ENCODE measurements at places on chromosomes 6 and 20.

- DNase-seq = peak; percentile 10
These were observed 2.4 kb upstream of the GCLC start for GRCh38 chr6:53547166-53547810.

- no peak for DNase-seq
These were observed 144.5 kb upstream of the DST start for GRCh38 chr6:56787209-56787608.

- no peak for DNase-seq
These were observed 43.6 kb downstream of the NTSR1 start for GRCh38 chr20:62752181-62752670.

- DNase-seq = peak; percentile 97
These were observed at the start of gene SPEF1 for GRCh38 chr20:3781153-3781910. Gene SPEF1 (minus strand): TSS chr20:3781448. CDS start chr20:3781287, 161 bp downstream.

- peak; percentile 72 for DNase-seq
These were observed at the start of gene LAMA4 for GRCh38 chr6:112253841-112254816. Gene LAMA4 (minus strand): TSS chr6:112254567. CDS start chr6:112254150, 417 bp downstream.

GRCh38 chr20:51595058-51595532 lies 52.6 kb upstream of the NFATC2 start:
- peak; percentile 97 for DNase-seq

DNA sequence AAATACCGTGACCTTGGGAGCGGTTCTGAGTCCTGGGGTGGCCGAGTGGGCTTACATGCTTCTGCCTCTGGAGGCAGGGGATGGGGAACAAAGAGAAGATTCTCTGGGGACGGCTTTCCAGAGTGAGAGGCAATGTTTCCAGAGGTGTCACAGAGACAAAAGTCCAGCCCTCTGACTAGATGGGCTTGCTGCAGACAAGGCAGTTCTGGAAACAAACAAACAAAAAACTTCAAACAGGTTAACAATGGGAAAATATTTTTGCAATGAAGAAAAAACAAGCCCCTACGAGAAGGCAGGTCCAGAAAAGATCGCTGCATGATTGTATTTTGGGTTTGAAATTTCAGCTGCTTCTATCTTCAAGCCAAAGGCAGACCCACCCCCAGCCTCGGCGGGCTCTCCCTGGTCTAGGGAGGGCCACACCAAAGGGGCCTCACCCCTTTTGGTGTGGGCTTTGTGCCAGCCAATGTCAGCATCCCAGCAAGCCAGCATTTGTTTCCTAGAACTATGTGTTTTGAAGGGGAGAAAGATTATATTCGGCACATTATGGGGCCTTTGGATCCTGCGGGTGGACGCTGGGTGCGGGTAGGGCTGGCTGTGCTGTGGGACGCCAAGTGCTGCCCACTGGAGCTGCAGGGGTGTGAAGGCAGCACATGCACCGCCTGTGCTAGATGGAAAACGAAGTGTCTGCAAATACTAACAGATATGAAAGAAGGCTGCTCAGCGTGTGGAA lies 42.9 kb downstream of the RIOK1 start:
- DNase-seq = no peak

- DNase-seq = no peak
These were observed 101.1 kb upstream of the LRFN2 start for GRCh38 chr6:40688214-40688761.

- no peak for DNase-seq
These were observed 37.7 kb upstream of the ZFAND3 start for GRCh38 chr6:37781788-37782187.

DNA sequence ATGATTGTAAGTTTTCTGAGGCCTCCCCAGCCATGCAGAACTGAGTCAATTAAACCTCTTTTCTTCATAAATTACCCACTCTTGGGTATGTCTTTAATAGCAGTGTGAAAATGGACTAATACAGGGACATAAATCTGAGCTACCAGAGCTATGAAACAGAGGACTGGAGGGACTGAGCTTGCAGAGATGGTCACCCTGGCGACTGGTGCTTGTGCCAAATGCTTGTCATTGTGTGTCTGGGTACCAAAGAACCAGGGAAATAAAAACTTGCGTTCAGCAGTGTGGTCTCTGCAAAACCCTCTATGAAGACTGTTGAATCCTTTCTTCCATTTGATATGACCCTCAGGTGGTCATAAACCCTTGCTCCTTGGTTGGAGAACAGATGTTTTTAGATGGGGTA lies 105.1 kb upstream of the PRL start:
- no peak for DNase-seq

DNA sequence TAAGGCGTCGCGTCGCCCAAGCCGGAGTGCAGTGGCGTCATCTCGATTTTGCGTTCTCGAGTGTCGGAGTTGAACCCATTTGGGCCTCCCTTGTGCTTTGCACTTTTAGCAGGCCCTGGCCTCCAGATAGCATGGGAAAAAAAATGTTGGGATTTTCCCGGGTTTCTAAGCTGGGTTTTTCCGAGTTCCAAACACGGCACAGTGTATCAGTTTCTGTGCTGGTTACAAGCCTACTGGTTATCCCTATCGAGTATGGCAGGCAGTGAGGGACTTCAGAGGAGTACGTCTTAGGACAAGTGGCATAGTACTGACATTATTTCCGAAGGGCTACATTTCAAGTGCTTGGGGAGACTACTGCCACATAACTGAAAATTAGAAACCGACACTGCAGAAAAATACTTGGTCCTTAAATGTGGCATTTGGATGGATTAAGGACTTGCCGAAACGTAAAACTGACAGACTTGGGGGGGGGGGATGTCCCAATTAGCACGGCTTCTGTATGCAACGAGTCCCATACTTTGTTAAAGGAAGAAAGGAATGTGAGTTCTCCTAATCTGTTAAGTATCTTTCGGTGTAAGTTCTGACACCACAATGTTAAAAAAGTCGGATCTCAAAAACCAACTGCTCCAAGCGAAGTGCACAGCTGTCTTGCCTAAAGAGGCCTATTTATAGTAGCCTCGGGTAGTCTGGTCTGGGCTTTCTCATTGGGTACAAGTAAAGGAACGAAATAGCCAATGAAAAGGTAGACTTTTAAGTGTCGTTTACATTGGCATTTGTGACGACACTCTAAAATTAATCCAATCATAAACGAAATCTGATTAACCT lies 70.2 kb downstream of the HFE start:
- DNase-seq = peak; percentile 98

GRCh38 chr6:2969549-2969948 lies 1.8 kb downstream of the SERPINB6 start:
- no peak for DNase-seq

GRCh38 chr6:43865932-43866645 lies 96.1 kb downstream of the VEGFA start:
- DNase-seq = no peak

DNA sequence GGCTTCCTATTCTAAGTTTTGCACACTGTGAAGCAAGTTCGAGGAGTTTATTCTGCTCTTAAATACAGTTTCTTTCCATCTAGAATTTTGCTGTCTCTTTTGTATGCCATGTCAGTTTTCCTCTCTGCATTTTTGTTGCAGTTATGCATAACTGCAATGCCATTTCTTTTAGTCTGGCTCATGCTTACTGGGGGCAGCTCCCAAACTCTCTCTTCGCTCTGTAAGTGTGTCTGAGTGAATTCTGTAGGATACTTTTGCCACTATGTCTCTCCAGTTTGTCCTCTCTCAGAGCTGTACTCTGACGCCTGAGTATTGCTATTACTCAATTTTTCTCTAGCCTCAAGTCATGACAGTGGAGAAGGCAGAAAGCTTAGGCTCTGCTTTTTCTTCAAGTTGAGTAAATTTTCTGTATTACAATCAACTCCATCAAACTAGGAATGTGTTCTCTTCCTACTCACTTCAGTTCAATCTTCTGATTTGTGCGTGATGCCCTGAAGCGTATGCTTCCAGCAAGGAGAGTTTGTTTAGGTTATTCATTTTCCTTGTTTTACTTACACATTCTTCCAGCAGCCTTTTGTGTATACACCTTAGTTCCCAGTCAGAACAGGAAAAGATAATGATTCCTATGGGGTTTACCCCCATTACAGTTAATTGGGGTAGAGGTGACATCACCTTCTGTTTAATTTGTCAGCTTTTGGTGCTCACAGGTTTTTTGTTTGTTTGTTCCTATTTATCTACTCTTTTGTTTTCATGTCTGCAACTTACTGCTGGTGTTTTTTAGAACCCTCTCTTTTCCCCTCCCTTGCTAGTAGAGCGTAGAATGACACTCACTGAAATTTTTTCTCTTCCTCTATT lies 430.9 kb downstream of the BCKDHB start:
- DNase-seq = peak; percentile 55

GRCh38 chr6:163739966-163740365 lies 325.4 kb downstream of the QKI start:
- DNase-seq = no peak

GRCh38 chr20:13639150-13639497 lies 392 bp upstream of the TASP1 start:
- peak; percentile 13 for DNase-seq

DNA sequence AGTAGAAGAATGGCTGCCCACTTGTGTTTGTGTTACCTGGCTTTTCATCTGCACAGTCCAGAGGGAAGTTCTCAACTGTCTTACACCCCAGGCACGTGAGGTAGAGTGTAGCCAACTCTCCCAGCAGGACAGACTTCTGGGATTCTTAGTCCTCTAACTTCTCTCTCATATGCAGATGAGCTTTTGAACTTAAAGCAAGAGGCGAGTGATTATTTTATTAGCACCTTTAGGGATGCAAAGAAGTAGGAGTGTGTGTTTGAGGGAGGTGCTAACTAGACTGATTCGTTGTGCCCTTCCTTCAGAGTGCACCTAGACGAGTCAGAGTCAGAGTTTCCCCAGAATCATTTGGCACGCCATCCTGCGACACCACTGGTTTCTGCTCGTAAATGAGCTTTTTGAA lies 10.8 kb downstream of the CDYL start:
- DNase-seq = no peak

DNA sequence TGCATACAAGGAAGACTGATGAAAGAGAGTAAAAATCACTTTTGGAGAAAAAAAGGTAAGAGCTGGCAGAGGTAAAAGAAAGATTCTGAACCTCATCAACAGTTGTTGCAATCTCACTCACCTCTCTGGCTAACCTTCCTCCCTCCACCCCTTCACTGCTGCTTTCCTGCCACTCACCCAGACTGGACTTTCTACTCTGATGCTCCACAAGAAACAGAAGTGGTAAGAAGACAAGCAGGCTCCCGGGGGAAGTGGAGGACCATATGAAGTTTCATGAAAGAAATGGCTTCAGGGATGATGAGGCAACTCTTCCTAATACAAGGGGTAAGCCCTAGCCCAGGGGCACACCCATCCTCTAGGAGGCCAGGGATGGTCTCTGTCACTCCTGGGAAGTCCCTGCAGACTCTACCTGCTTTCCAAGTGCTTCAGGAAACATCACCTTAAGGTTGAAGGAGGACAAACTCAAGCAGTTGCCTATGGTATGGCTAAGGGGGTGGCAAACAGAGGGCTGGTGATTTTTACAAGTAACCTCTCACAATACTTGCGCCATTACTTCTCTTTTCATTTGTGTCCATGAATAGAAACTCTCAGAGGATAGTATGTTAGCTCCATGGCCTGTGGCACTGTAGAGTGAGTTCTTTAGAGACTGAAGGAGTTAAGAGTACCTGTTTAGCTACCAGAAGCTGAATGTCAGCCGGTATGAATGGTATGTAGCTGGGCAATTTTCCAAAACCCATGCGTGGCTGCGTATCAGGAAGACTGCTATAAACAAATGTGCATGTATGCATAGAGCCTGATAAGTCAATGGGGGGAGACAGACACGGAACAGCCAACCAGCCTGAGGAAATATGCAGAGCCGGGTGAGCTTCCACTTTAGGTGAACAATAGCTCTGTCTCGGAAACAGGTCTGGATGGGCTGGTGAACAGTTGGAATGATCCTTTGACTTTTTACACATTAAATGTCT lies 112.0 kb downstream of the BACH2 start:
- no peak for DNase-seq

DNA sequence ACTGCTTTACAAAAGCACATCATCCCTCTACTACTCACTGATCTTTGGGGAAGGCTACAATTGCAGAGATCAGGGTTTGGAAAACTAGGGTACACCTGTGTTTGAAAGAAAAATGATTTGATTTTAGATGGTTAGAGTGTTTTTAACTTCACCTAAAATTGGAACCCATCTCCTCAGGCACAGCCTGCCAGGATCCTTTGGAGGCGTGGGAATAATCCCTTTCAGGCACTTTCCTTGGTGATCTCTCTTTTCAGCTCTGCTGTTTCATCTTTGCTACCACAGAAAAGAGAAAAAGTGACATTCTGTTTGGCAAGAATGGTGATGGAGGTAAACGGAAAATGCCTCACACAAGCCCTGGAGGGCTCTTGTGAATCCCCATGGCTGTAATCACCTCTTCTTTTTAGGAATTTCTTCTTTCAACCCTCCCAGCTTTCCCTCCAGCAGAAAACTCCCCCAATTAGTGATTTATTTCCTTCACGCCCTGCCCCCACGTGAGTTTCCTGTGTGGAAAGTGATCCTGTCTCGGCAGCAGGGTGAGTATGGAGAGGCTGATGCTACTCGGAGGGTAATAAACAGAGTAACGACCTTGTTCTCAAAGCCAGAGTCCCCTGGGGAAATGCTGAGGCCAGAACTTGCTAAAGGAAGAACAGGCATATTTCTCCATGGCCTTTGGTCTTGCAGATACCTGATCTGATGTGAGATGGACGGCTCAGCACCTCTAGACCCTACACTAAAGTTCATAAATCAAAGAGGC lies 9.2 kb downstream of the KCNG1 start:
- DNase-seq = no peak

DNA sequence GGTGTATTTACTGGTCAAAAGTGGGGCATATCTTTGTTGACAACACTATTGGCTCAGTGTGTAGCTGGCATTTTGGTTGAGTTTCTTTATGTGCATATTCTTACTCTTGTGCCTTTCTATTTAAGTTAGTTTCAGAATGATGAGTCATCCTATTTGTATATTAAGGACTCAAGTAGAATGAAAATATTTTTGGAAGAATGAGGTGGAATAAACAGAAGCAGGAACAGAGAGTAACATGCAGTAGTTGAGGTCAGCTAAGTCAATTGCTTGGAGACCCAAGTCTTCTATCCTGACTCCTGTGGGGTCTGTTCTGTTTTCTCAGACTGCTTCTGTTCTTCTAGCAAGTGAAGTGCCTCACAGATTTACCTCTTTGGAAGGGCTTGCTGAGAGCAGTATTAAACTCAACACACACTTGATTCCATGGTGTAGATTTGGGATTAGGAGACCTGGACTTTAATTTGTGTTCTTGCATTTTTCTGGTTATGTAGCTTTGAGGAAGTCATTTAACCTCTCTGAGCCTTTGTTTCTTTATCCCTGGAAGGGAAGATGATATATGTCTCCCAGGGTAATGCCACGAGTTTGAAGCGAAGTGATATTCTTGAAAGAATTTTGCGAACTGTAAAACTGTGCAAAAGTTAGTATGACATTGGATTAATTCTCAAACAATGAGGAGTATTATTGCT lies 324.3 kb downstream of the QKI start:
- DNase-seq = peak; percentile 46

GRCh38 chr6:93823489-93823888 lies 404.1 kb upstream of the EPHA7 start:
- DNase-seq = no peak

- peak; percentile 61 for DNase-seq
These were observed 118.7 kb upstream of the RIPOR2 start for GRCh38 chr6:25054469-25054868.
